Stimulated activated CD4-positive, alpha-beta T cell treated with anti-CD3 and anti-CD28 coated beads, Interleukin-15, amount 100 ng/mL, for 24 hours (primary cell): ENCODE measurements at places on chromosomes 7 and 10.

DNA sequence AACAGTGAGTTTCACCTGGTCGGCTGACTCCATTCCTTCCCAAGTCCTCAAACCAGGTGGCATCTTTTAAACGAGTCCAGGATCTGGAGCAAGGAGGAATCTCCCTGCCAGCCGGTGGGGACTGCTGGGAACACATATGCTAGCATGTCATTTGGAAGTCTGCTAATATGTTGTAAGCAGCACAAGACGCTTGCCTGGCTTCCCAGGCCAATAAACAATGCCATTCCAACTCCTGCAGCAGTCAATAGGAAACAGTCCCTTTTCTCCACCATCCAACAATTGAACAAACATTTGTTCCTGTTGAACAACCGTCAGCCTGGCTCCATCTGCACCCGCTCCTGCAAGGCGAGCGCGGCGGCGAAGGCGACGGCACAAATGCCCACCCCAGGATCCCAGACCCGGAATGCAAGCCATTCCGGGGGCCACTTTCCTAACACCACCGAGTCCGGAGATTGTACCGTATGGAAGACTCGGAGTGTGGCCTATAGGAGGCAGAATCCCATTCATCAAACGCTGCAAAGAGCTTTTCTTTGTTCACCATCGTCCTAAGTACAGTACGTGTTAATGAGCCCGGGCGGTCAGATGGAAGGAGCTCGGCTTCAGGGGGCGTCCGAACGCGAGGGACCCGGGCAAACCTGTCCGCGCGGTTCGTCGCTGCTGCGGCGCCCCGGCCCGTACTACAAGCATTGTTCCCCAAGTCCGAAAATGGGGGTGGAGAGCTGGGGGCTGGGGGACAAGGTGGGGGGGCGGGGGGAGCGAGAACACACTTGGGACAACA lies 1.6 kb downstream of the FAM53B start:
- DNase-seq, result no peak

GRCh38 chr7:147197006-147197405 lies 1080.4 kb downstream of the CNTNAP2 start:
- DNase-seq, result no peak

GRCh38 chr7:2621948-2622640 lies 9.7 kb upstream of the TTYH3 start:
- no peak for DNase-seq

GRCh38 chr10:130029209-130029608 lies 65.1 kb upstream of the EBF3 start:
- no peak for DNase-seq

GRCh38 chr7:97868788-97869187 lies 3.4 kb downstream of the ASNS start:
- DNase-seq, result no peak

DNA sequence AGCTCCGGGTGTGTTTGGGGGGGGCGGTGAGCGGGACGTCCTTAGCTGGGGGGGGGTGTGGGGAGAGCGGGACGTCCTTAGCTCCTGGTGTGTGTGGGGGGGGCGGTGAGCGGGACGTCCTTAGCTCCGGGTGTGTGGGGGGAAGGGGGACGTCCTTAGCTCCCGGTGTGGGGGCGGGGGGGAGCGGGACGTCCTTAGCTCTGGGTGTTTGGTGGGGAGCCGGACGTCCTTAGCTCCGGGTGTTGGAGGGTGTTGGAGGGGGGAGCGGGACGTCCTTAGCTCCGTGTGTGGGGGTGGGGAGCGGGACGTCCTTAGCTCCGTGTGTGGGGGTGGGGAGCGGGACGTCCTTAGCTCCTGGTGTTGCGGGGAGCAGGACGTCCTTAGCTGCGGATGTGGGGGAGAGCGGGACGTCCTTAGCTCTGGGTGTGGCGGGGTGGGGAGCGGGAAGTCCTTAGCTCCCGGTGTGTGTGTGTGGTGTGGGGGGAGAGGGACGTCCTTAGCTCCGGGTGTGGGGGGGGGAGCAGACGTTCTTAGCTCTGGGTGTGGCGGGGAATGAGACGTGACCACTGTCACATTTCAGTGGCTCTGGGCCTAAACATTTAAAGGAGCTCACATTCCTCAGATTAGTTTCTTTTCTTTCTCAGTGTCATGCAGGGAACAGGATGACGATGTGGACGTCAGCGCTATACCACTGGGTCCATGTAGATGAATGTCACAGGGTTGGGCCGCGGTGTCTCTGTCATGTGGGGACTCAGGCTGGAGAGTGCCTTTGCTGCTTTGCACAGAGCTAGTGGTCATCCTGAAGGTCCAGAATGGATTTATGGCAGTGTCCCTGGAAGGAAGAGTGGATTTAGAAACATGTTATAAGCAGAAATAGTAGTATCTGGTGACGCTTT lies 7.5 kb downstream of the DYNC2I1 start:
- DNase-seq, result peak; percentile 67
